ENCODE measurements at places on chromosomes 4 and X. TPM values are rescaled to one million over a fixed set of nuclear protein-coding genes. Genes with fewer than 3 reads are reported as not detected.

Gene GASK1B
- total RNA-seq: 56.9 TPM

Gene F8A3
- 9.2 TPM for total RNA-seq

Gene CLGN
- 92.6 TPM for total RNA-seq

Gene GLRA3
- not detected for total RNA-seq

- no peak for DNase-seq
- no peaks in the 10 kb centered on the region for H3K4me1 ChIP-seq
- H3K27me3 ChIP-seq: no peaks in the 10 kb centered on the region
- no peak overlapping the region for H3K27ac ChIP-seq
- H3K36me3 ChIP-seq: no peaks in the 10 kb centered on the region
- no peak overlapping the region for H3K4me3 ChIP-seq
Measured at GRCh38 chr4:73423184-73423583, 12.8 kb upstream of the AFP start.

GRCh38 chr4:55321707-55322264 lies 24.3 kb upstream of the SRD5A3 start:
- no peak overlapping the region for H3K4me3 ChIP-seq
- DNase-seq: peak; percentile 88
- no peaks in the 10 kb centered on the region for H3K36me3 ChIP-seq
- no peaks in the 10 kb centered on the region for H3K27me3 ChIP-seq
- H3K4me1 ChIP-seq: no peaks in the 10 kb centered on the region

GRCh38 chrX:116317409-116317808 lies 119.0 kb upstream of the SLC6A14 start:
- no peaks in the 10 kb centered on the region for H3K4me1 ChIP-seq
- no peaks in the 10 kb centered on the region for H3K36me3 ChIP-seq
- no peaks in the 10 kb centered on the region for H3K27me3 ChIP-seq

Data from right atrium auricular region (tissue), 2 donors.